ENCODE measurements at places on chromosomes 2 and 18.
A peak's percentile ranks its signal among the peaks of the same experiment; 100 is the strongest.

GRCh38 chr18:63186520-63187222 is 132.9 kb downstream of the BCL2 start:
- DNase-seq: no peak

GRCh38 chr2:187527262-187527661 is 27.0 kb downstream of the TFPI start:
- DNase-seq: no peak

- DNase-seq: no peak
These were observed 103.6 kb downstream of the DOCK10 start for GRCh38 chr2:224938651-224939182.

- DNase-seq: no peak
These were observed 296.2 kb upstream of the SMIM21 start for GRCh38 chr18:75723521-75724340.

GRCh38 chr2:37377187-37377532 is 32.7 kb downstream of the QPCT start:
- DNase-seq: no peak

DNA sequence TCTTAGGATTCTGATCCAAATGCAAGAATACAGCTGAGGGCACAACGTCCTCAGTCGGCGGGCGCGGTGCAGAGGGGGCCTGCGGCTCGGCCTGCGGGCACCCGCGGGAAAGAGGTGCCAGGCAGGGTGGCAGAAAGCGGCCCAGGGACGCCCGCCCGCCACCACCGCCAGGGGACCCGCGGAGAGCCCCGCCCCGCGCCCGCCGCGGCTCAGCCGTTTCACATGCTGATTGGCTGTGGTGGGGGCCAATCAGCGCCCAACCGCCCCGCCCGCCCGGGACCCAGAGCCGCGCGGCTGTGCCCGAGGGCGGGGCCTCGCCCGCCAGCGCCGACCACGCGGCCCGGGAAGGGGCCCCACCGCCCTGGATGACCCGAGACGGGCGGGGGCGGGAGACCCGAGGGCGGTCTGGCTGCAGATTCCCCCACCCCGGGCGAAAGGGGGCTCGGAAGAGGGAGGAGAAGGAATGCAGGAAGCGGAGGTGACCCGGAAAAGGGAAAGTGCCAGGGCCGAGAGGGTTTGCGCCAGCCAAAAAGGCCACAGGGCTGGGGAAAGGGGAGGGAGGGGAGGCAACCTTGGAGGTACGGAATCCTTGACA is 8.0 kb downstream of the IRS1 start:
- DNase-seq: peak; percentile 99

Data from GM12891 (cell line).